ENCODE measurements at places on chromosomes 3 and 15.

DNA sequence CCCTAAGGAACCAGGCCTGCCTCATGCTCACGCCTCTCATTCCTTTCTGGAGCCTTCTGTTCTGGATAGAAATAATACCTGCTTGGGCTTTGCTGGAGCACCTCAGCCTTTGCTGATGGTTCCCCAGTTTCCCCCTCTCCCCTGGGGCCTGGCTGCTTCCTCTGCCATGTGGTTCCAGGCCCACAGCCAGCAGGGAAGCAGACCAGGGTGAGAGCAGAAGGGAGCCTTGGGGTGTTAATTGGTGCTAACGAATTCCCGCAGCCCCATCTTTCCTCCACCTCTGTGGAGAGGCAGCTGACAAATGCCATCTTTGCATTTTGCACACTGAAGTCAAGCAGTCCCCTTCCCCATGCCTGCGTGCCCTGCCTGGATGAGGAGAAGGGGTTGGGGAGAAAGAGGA, 13.1 kb upstream of the CORO2B start:
- DNase-seq, result no peak

DNA sequence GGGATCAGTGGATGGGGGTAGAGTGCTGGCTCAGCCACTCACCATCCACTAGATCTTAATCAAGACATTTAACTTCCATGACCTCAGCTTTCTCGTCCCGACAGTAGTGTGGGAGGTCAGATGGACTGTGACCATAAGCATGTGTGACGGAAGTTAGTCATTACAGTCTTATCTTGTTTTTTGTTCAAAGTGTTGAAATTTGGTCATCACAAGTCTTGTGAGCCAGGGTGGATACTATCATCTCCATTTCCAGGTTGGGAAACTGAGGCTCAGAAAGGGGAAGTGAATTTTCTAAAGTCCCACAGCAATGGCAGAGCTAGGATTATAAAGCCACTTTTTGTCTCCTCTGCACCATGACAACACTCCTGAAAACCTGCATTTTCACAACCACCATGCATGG, 32.0 kb upstream of the ITGA11 start:
- DNase-seq, result no peak

DNA sequence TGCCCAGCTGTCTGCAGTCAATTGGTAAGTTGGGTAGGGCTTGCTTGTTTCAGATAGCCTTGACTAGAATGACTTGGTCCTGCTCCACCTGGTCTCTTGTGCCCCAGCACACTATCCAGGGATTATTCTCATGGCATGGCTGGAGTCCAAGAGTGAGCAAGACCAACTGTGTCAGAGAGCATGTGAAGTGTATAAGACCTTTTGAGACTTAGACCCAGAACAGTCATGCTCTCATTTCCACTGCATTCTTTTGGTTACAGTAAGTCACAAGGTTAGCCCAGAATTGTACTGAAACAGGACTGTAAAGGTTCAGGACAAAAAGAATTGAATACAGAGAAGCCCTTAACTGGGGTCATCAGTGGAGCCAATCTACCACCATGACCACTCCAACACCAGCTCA, 650.8 kb upstream of the ADAMTS9 start:
- DNase-seq, result no peak

- no peak for DNase-seq
Observed at GRCh38 chr3:122184591-122184929, 1.1 kb downstream of the CASR start.

DNA sequence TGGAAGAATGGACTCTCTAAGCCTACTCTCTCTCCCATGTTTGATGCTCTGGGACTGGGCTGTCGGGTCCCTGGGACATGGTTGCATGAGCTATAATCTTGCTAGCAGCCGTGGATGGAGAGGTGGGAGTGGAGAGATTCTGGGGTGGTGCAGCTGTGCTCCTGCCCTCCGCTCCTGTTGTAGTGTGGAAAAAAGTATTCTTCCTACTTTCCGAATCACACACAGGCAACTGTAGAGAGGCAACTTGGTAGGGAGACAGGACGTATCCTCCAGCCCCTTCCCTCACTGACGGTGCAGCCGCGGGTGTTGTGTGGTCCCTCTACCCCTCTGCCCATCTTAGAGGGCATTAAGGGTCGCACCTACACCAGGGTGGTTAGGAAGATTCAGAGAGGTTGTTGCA, 281.4 kb upstream of the TLE3 start:
- no peak for DNase-seq

DNA sequence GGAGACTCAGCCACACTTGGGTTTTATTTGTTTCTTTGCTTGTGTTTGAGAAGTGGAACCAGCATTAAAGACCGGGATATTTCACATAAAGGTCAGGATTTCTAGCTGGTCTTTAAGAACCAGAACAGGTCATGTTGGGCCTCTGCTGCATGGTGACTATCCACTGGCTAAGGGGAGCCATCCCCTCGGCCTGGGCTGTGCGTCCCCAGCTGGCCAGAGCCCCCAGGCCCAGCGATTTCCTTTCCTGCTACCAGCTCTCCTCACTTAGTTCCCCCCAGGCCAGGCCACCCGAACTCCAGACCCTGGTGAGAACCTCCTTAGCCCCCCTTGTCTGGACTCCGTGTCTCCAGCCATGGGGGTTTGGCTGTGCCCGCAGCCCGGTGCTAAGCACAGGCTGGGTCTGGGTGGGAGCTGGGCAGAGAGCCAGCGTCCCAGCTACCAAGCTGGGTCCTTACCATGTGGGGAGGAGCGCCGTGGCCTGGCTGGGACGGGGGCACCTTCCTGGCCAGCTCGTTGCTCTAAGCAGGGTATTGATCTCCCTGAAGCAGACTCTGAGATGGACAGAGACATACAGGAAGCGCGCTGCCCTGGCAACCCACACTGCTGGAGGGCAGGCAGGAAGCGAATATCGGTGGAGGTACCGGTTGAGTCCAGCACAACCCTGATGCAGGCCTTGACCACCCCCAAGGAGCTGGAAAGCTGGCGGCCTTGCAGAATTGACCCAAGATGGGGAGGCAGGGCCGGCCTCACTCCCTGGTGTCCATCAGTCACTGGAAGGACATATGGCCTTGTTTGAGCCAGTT, 49.4 kb downstream of the KLF15 start:
- DNase-seq, result no peak

DNA sequence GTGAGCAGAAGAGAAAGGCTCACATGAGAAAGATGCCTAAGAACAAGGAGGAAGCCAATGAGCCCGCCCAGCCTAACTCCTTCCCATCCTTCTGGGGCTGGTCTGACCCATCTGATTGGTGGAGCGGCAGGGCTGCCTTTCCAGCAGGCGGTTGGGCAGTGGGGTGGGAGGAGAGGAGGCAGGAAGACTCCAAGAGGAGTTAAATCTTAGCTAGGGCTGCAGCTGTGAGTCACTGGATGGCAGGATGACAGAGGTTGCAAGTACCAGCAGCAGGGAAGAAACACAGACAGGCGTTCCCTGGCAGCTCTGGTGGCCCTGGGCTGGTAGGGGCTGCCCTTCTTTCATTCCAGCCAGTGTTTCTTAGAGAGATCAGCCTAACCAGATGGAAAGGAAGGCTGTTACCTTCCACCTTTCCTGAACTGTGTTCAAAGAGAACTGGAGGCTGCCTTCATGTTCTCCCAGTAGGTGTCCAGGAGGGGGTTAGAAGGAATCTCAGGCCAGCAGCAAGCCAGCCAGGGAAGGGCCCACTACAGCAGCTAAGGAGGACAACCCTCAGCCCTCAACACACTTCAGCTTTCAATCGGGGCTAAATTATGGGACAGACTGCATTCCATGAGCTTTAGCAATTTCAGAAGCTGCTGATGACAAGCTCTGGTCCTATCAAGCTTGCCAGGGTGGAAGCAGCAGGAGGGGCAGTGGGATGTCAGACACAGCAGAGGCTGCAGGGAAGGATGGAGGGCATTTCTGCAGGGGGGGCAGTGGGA, 50.3 kb downstream of the CHSY1 start:
- DNase-seq, result peak; percentile 57

DNA sequence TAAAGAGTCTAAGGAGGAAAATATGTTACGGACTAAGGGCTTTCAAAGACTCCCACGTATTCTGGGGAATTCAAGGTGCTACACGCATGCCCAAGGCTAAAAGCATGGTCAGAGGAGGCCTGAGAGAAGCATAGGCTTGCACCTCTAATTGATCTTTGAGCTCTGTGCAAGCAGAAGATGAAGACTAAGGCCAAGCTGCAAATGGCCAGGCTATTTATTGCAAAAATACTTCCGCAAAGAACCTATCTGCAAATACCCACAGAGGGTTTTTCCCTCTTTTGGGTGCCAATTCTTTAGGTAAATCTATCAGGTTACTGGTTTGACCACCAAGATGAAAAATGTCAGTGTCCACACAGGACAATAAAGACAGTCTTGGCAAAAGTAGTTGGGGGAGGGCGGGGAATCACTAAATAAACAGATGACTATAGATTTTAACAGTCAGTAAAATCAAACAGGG, 119.5 kb downstream of the STAG1 start:
- no peak for DNase-seq

GRCh38 chr15:90266061-90266431, 574 bp downstream of the NGRN start:
- no peak for DNase-seq

GRCh38 chr3:135161425-135161824, 366.4 kb downstream of the EPHB1 start:
- DNase-seq, result no peak

- DNase-seq, result no peak
Observed at GRCh38 chr3:122535964-122536631, 21.4 kb upstream of the KPNA1 start.

DNA sequence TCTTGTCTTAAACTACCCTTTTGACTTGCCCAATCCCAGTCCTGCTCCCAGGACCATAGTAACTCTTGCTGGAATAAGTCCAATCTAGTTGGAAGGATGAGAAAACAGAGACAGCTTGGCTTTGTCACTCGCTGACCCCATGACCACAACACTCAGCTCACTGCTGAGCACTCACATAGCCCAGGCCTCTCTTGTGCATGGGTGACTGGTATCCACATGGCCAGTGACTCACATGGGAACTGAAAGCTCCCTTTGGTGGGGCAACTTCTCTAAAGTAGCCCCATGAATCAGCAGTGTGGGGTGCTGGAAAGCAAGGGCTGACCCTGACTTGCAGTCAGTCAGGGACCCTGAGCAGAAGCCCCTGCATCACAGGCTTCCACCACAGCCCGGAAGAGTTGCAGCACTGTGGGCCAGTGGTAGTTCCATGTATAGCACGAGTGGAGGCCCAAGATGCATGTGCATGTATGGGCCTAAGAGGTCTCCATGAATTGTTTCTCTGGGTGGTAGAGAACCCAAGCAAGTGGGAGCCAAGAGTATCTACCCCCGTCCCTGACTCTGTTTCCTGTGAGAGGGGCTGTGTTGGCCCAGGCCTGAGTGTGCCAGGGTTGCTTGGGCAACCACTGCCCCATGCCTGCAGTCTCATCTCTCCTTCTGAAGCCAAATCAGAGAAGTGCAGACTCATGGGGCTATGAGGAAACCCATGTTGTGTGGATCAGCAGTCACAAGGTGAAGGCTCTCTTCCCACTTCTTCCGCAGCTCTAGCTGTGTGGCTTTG, 62.1 kb upstream of the XCR1 start:
- DNase-seq, result no peak

- DNase-seq, result no peak
Observed at GRCh38 chr3:157091083-157091833, 68.7 kb downstream of the CCNL1 start.

- no peak for DNase-seq
Observed at GRCh38 chr15:38528294-38528693, 36.3 kb downstream of the RASGRP1 start.

DNA sequence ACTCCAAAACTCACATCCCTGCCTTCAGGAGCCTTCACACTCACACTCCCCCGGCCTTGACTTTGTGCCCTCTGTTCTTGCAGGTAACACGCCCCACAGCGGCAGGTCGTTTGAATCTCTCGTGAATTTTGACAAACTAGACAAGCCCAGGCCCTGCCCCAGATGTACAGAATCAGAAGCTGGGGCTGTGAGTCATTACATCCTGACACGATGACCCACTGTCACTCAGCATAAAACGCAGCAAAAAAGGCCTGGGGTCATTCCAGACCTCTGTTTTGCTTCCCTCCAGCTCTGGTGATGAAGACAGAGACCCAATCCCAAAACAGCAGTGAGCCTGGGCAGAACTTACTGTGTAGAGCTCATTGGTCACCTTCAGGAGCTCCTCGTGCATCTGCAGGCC, 116.4 kb upstream of the RAD18 start:
- DNase-seq, result no peak

DNA sequence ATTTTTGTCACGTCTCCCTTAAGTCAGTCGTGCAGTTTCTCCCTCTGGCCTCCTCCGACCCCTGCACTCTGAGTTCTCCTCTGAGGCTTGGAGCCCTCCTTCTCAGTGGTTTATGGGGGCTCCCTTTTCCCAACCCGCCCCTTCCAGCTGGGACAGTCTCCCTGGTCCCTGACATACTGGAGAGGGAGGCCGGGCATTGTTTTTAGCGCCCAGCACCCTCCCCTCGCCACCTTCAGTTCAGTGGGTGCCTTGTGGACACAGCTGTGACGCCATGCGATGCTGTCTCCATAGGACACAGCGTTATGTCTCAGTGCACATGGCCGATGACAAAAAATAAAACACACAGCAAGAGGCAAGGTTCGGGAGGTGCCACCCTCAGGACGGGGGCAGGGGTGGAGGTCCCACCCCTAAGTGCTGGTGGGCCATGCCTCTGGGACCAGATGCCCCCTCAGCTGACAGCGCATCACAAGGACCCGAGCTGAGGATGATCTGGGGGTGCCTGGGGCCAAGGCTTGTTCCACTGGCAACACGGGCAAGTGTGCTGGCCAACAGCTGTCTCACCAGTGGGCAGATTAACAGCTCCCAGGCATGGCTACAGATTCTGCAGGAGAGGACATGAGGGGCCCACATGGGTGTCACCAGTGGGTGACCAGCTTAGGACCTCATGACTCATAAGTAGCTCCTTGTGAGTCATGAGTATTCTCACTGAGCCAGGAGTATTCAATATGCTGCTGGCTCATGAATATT, 81.6 kb downstream of the PLXNA1 start:
- DNase-seq, result no peak

DNA sequence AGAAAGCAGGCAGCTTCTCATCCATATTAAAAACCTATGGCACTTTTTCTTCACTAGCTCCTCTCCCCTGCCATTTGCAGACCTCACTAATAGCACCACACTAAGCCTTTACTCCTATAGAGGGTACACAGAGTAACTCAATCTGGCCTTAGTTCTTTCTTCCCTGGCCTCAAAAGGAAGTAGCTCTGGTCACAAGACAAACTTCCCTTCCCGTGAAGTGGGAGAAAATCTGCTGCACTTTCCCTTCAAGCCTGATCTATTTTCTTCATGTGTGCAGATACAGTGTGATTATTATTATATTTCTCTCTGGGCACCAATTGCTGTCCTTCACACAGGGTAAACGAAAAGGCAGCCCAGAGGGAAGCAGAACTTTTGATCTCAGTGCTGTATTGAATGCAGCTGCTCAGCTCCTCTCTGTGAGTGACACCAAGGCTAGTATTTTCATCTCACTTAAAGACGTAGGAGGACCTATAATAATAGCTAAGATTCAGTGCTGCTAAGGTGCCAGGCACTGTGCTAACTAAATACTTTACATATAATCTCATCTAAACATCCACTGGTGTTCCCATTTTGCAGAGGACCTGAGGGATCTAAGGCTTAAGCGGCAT, 61.9 kb upstream of the RASGRP1 start:
- peak; percentile 21 for DNase-seq

- no peak for DNase-seq
Observed at GRCh38 chr3:182818296-182818978, 25.1 kb downstream of the ATP11B start.

Measured in spinal cord (tissue), 10 donors.